ENCODE measurements at places on chromosomes 2 and 18. TPM values are rescaled to one million over a fixed set of nuclear protein-coding genes. Genes with fewer than 3 reads are reported as not detected.

- H3K27ac ChIP-seq, result no peak overlapping the region
- H3K4me3 ChIP-seq, result no peak overlapping the region
- no peaks in the 10 kb centered on the region for H3K27me3 ChIP-seq
- DNase-seq, result no peak
- no peaks in the 10 kb centered on the region for H3K36me3 ChIP-seq
Measured at GRCh38 chr2:216004697-216005283, 8.6 kb downstream of the MREG start.

DNA sequence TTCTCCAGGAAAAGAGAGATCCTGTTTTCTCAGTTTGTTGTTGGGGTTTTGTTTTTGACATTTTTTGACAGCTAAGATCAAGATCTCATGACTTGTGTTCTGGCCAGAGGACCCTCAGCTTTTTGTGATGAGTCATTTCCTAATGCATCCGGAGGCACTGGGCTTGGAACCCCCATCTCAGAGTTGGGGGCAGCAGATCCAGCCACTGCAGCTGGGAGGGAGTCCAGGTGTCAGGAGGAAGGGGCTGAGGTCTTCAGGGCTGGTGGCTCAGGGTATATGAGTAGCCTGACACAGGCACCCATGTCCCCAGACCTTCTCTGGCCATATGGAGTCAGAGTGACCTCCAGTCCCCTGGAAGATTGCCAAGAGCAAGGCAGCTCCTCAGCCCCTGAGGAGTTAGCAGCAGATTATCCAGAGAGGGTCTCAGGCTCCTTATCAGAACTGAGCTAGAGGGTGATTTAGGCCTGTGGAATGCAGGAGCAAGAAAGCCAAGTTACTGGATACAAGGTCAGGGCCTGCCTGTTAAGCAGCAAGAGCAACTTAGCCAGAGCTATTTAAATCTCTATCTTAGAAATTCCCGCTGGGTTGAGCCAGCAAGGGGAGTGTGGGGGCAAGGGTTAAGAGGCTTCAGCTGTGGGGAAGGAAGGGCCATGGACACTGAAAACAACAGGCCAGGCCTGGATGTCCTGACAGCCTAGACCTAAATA, 62.4 kb downstream of the TANC1 start:
- no peak overlapping the region for H3K4me3 ChIP-seq
- peak overlapping the region; percentile 47 for H3K27ac ChIP-seq
- DNase-seq, result peak; percentile 64
- peaks cover 39% of the 10 kb centered on the region for H3K4me1 ChIP-seq

GRCh38 chr2:49032936-49033335, 121.4 kb downstream of the FSHR start:
- H3K4me1 ChIP-seq, result no peaks in the 10 kb centered on the region
- no peaks in the 10 kb centered on the region for H3K36me3 ChIP-seq
- no peak for DNase-seq
- H3K27ac ChIP-seq, result no peak overlapping the region
- no peak overlapping the region for H3K4me3 ChIP-seq

Gene OXER1
- not detected for total RNA-seq

Gene HNRNPA3
- 73.1 TPM for total RNA-seq
